ENCODE measurements at places on chromosomes 16 and 17.

DNA sequence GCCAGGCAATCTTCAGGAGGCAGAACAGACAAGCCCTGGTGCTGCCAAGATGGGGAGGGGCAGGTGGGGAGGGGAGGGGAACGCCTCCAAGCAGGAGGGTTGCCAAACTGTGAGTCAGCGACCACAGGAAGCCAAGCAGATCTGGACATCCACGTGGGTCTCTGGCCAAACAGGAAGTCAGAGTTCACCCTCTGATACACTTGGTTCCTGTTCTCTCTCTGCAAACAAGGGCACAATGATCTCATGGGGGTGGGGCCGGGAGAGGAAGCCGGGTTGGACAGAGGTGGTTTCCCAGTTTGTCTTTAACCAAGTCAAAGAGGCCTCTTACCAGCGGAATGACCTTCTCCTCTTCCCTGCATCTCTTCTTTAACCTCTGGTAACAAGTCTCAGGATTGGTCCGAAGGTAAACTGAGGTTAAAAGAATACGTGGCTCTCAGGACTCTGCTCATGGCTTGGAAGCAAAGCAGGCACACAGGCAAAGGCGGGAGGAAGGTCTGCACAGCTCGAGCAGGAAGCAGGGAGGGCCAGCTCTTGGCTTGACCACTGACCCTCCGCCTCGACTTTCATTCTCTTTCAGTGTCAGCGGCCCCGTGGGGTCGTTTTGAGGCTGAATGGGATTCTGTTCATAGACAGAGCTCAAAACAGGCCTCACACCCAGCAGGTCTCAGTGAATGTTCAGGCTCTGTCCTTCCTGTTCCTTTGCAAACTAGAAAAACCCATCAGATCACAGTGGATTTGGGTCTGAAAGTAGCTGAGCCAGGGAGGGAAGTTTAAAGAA, 32.9 kb downstream of the TK2 start:
- DNase-seq, result peak; percentile 97

GRCh38 chr16:69346683-69347082, 4.9 kb downstream of the TMED6 start:
- DNase-seq, result no peak

DNA sequence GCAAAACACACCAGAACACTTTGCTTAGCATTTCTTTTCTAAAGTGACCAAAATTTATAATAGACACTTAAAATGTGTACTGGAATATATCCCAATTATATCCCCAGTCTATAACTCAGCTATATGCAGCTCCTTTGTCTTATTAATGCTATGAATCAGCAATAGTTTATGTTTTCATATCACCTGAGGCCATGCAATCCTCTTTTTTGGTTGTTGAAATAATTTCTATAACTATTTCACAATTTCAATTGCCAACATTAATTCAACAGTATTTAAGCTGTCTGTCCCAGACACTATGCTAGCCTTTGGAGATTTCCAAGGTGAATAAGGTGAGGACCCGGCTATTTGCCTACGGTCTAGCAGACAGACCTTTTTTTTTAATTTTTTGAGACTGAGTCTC, 17.2 kb upstream of the BMERB1 start:
- DNase-seq, result no peak

GRCh38 chr16:12095275-12096156, 119.0 kb downstream of the SNX29 start:
- DNase-seq, result peak; percentile 95

DNA sequence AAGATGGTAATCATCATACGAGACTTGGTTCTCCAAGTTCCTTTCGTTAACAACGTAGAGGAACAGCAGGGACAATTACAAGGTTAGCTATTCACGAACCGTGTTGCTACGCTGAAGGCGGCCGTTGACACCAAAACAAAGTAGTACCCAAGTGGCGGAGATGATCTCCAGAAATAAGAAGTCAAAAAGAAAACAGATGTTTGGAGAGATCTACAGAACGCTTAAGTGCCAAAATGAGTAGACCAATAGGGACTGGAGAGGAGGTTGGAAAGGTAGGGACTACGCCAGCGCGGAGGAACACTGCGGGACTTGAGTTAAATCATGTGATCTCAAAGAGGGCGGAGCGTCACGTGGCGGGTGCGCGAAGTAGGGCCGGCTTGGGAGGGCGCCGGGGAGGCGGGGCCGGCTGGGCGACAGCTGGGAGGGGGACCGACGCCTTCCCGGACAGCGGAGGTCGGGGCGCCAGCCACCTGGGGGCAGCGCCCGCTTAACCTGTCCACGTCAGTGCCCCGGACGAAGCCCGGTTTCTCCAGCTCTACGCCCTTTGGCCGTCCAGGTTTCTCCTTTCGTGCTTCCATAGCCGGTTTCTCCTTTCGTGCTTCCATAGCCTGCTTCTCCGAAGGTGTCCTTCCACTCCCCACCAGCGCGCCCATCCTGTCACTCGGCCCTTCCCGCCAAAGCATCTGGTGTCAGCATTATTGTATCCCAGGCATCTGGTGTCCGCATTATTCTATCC, 636 bp upstream of the GABARAP start:
- peak; percentile 99 for DNase-seq

DNA sequence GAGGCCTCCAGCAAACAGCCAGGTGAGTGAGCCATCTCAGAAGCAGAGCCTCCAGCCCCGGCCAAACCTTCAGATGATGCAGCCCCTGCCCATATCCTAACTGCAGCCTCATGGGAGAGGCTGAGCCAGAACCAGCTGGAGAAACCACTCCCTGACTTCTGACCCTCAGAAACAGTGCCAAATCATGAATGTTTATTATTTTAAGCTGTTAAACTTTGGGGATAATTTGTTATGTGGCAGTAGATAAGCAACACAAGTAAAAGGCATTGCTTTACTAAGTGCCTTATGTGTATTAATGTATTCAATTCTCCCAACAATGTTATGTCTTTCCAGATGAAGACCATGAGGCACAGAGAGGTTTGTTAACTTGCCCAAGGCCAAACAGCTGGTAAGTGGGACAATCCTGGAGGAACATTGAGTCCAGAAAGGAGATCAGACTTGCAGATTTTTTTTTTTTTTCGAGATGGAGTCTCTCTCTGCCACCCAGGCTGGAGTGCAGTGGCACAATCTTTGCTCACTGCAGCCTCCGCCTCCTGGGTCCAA, 59.6 kb downstream of the SOCS1 start:
- DNase-seq, result no peak

GRCh38 chr17:9538626-9539025, 37.0 kb downstream of the STX8 start:
- DNase-seq, result no peak

DNA sequence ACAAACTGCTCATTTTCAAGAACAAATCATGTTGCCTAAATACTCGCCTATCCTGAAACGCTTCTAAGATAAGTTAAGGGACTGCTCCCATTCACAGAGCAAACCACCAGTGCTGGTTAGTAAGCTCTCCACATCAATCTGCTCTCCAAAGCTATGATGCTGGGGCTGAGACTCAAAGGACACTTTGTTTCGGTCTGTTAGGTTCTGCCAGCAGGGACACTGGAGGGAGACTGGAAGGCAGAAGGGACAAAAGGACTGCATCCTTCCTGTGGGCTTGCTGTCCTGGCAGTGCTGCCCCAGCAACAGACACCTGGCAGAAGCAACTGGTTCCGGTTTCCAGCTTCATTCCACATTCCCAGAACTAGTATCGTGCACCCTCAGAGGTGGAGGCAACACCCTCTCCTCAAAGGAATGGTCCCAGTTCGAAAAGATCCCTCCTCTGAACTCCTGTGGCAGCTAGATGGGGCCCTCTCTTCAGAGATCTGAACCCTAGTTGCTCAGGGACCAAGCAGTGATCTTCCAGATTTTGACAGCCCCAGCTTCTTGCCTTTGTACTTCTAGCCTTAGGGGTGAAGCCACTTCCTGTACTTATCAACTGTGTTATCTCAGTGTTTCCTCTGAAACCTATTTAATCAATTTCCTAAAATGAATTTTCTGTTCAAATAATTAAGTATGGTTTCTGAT, 73.4 kb upstream of the GSG1L start:
- DNase-seq, result no peak

GRCh38 chr16:31400191-31400590, 7.1 kb downstream of the ITGAD start:
- no peak for DNase-seq

- DNase-seq, result peak; percentile 92
These were observed 42.4 kb downstream of the RAI1 start for GRCh38 chr17:17723354-17724261.

GRCh38 chr17:16085066-16085699, 85.6 kb downstream of the TTC19 start:
- no peak for DNase-seq

DNA sequence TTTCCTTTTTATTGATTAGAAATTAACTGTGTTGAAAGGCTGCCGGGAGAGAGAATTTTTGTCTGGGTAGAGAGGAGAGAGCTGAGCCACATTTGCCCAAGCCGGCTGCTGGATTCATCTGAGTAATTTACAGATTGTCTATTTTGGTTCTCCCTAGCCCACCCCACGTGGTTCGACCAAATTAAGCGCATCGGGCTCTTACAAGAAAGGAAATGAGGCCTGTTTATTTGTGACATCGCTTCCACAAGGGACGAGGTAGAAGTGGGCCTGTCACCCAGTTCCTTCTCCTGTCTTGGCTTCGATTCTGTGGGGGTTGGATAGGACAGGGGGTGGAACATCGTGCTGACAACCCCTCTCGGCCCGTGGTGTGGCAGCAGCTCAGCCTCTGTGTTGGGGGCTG, 42.9 kb downstream of the SYT17 start:
- no peak for DNase-seq

- no peak for DNase-seq
These were observed 56.3 kb downstream of the MRM3 start for GRCh38 chr17:838486-838885.

DNA sequence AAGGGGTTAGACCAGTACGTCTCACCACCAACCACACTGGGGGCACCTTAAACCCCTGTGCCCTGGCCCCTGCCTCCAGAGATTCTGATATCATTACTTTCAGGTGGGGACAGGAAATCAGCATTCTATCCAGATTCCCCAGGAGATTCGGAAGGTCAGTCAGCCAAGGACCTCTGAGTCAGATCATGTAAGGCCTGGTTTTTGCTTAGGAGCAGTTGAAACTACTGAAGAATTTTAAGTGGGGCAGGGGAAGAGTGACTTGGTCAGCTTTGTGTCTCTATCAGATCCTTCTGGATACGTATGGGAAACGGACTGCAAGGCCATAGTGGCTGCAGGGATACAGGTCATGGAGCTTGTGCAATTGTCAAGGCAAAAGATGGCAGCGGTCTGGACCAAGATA, 9.0 kb downstream of the EMP2 start:
- DNase-seq, result no peak

GRCh38 chr17:28475151-28475900, 1.9 kb downstream of the SLC13A2 start:
- no peak for DNase-seq

DNA sequence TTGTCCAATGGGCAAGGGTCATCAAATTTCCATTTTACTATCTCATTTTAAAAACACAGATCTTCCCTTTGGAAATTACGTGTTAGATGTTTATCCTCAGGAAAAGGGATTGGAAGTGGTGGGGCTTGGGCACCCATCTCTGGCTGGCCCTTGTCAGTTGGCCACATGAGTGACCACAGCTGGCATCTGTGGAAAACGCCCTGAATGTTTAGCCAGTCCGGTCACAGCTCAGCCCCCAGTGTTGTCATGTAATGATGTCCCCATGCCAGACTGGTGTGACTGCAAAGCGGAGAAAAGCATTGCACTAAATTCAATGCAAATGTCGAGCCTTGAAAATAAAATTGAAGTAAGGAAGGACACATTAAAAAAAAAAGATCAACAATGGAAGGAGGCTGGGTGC, 53.0 kb downstream of the TMC6 start:
- no peak for DNase-seq

DNA sequence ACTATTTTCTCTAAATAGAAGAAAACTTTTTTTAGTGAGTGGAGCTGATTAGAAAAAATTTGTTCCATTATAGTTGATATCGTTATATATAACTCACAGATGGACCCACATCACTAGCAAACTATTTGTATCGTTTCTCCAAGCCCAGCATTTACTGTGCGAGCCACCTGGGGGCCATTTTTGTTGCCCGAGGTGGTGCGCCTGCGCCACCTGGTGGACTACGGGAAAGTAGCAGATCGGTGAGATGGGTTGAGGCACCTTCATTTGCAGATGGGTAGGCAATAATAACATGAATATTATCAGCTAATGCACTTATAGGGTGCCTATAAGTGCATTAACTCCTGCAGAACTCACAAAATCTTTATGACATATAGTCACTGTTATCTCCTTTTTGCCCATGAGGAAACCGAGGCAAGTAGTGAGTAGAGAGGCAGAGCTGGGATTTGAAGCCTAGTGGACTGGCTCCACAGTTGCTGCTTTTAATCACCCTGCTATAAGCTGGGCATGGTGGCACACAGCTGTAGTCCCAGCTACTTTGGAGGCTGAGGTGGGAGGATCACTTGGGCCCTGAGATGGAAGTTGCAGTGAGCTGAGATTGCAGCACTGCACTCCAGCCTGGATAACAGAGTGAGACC, 23.2 kb upstream of the NTN1 start:
- no peak for DNase-seq

- DNase-seq, result peak; percentile 97
These were observed 8.3 kb downstream of the SOCS3 start for GRCh38 chr17:78351449-78352006.

DNA sequence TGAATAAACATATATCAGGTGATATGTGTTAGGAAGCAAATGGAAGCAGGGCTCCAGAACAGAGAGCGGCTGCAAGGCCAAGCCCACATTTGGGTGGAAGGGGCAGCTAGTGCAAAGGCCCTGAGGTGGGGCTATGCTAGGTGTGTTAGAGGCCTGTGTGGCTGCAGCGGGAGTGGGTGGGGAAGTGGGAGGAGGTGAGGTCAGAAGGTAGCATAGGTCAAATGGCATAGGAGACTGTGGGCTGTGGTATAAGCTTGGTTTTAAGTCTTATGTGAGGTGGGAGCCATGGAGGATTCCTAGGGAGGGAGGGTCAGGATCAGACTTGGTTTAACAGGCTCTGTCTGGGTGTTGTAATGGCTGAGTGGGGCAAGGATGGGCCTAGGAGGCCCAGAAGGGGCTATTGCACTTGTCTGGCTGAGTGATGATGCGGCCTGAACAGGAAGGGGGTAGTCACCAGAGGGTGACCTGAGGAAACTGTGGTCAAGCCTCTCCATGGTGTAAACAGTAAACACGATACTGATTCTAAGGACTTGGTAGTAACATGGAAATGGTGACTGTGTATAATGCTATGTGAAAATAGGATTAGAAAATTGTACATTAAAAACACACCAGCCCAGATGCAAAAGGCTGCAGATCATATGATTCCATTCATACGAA, 31.1 kb downstream of the RAI1 start:
- no peak for DNase-seq

DNA sequence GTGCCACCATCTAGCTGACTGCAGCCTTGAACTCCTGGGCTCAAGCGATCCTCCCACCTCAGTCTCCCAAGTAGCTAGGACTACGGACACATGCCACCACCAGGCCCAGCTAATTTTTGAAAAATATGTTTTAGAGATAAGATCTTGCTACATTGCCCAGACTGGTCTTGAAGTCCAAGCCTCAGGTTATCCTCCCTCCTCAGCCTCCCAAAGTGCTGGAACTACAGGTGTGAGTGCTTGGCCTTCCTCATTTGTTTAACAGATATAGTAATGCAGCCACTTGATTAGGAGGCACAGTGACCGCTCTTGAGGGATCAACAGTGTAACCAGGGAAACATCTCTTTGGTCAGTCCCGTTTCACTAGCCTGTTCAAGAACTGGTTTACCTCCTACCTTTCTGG, 35.1 kb downstream of the HLF start:
- no peak for DNase-seq

GRCh38 chr17:48478224-48479013, 48.4 kb upstream of the SKAP1 start:
- DNase-seq, result no peak

GRCh38 chr17:40910441-40910841, 25.4 kb upstream of the KRT20 start:
- DNase-seq, result peak; percentile 74

All from muscle of leg (tissue), 16 donors.